ENCODE measurements at places on chromosomes 16 and 17.
A peak's percentile ranks its signal among the peaks of the same experiment; 100 is the strongest.

- DNase-seq, result no peak
These were observed 13.3 kb downstream of the SLC16A3 start for GRCh38 chr17:82241926-82242697.

- no peak for DNase-seq
These were observed 596 bp downstream of the OR1F1 start for GRCh38 chr16:3188675-3188924.

DNA sequence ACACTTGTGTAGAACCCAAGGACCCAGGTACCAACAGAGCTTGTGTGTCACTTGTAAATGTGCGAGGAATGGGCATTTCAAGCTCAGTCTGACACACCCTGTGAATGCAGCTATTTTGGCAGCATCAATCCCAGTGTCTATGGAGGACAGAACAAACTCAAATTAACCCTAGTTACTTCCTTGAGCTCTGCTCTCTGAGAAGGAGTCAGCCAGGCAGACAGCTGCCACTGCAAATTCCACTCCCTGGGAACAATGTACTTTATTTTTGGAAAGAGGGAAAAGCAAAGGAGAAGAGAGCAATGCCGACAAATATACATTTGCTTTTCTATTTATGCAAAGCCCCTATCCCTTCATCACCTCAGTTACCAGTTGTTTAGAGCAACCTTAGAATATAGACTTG is 48.4 kb upstream of the NOG start:
- no peak for DNase-seq

GRCh38 chr16:65531475-65531874 is 409.6 kb upstream of the CDH11 start:
- no peak for DNase-seq

DNA sequence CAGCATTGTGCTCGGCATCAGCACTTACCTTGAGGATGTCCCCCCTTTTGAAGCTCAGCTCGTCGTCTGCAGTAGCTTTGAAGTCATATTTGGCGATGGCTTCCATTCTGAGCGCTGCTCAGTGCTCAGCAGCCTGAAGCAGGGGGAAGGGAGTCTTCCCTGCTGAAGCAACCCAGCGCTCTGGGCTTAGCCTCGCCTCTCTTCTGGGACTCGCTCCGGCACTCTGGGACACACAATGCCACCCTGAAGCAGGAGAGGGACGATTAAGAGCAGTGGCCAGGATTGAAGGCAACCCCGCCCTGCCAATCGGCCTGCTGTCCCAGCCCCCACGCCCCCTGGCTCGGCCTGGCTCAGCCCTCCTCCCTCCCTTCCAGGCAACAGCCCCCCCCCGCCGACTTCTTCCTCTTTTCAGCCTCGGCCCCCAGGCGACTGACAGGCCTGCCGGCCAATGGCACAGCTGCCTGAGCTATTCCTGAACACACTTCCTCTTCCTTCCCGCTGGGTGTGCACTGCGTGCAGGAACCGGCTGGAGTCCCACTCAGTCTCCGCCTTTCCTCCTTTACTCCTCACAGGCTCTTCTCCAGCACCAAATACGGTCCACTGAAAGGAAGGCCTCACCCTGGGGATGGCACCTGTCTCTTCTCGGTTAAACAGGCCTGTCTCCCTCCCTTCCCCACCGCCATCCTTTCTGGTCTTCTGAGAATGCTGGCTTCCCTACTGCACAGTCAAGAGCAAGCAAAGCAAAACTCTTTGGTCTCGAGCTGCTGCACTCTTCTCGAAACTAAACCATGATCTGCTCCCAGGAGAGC is 11.8 kb downstream of the GRB2 start:
- DNase-seq, result peak; percentile 96

GRCh38 chr17:266701-267667 is 85.5 kb upstream of the DOC2B start:
- no peak for DNase-seq

- DNase-seq, result no peak
These were observed 23.1 kb upstream of the DOK4 start for GRCh38 chr16:57509231-57509923.

DNA sequence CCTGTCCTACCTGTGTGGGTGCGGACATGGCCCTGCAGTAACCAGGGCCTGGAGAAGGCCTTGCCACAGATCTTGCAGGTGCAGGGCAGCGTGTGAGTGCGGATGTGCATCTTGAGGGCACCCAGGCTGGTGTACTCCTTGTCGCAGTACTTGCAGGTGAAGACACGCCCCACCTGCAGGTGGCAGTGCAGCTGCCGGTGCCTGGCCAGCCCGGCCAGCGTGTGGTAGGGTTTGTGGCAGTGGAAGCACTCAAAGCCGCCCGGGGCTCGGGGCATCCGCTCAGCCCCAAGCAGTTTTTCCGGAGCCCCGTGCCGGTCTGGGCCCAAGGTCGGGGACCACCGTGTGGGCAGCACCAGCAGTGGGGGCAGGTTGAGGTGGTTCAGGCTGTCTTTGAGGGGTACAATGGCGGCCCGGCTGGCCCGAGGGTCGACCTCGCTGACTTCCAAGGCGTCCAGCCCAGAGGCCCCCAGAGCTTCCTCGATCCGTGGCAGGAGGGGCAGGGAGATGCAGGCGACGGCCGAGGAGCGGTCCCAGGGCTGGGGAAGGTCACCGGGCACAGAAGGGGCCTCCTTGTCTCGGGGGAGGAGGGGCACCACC is 5.1 kb downstream of the SNAI3 start:
- no peak for DNase-seq

- DNase-seq, result no peak
These were observed 61.2 kb downstream of the AKAP1 start for GRCh38 chr17:57146273-57146672.

- DNase-seq, result no peak
These were observed 68.3 kb upstream of the BCAR1 start for GRCh38 chr16:75319513-75320411.

DNA sequence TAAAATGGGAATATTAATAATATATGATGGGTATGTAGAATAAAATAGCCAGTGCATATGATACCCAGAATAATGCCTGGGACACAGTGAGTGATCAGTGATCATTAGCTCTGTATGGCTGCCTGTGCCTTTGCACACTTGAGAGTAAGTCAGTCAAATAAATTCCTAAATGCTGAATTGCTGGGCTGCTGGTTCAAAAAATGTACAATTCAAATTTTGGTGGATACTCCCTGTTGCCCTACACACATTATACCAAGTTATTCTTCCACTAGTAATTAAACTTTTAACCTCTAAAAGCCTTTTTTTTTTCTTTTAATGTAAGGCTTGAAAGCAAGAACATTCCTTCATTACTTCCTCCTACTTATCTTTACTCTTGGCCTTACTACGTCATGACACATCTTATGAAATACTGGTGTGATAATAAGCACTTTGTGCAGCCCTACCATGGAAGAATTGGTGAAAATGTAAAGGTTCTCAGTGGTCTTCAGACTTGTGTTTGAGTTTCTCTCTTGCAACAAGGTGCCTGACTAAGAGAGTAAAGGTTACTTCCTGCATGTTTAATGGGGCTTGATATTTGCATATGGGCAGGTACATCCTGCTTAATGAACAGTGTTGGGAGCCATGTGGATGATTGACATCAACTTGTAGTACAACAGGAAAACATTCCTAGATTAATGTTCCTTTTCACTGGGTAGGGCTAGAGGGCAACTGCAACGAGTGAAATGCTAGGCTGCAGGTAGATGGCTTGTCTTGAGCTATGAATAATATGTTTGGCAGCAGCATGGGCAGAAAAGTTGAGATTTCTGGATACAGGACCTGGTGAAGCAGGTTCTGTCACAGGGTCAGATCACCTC is 84.3 kb downstream of the PRKCA start:
- no peak for DNase-seq

DNA sequence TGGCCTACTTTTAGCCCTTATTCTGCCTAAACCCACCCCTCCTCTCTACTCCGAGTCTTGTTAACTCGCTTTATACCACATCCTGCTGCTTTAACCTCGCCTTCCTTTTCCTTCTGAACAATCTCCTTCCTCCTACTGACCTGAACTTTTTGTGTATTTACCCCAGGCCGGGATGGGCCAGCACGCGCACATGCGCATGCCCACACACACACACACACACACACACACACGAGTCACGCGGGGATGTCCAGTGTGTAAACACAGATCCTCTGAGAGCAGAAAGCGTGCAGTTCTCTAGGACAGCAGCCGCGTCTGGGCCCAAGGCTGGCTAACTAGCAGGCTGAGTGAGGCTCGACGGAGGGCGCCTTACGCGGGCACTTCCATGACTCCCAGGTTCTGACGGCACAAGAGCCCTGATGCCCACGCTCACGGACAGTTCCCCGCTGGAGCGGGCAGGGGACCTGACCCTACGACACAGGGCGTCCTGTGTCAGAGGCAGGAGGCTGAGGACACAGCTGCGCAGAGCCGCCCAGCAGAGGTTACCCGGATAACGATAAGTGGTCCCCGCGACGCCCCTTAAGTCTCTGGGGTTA is 610 bp downstream of the PIK3R5 start:
- DNase-seq, result no peak

All from DMS 273 treated with DMSO at 0.1 percent for 48 hours (cell line).